ENCODE measurements at places on chromosomes 3 and 15. TPM values are rescaled to one million over a fixed set of nuclear protein-coding genes. Genes with fewer than 3 reads are reported as not detected.

C3orf20 gene
- total RNA-seq: not detected

POTEB2 gene
- total RNA-seq: not detected

SLITRK3 gene
- total RNA-seq: not detected

KLHL40 gene
- total RNA-seq: not detected

FRMD5 gene
- total RNA-seq: not detected

Data from K562 (cell line).